ENCODE measurements at places on chromosomes 12 and 14.

- DNase-seq = no peak
- no peaks in the 10 kb centered on the region for H3K27me3 ChIP-seq
- no peaks in the 10 kb centered on the region for H3K4me1 ChIP-seq
- no peak overlapping the region for H3K27ac ChIP-seq
- H3K36me3 ChIP-seq = no peaks in the 10 kb centered on the region
These were observed 403.3 kb downstream of the ETNK1 start for GRCh38 chr12:23028158-23028802.

- H3K27ac ChIP-seq = no peak overlapping the region
- no peak overlapping the region for H3K4me3 ChIP-seq
- no peaks in the 10 kb centered on the region for H3K4me1 ChIP-seq
These were observed 55.2 kb downstream of the FBXL14 start for GRCh38 chr12:1539135-1539534.

DNA sequence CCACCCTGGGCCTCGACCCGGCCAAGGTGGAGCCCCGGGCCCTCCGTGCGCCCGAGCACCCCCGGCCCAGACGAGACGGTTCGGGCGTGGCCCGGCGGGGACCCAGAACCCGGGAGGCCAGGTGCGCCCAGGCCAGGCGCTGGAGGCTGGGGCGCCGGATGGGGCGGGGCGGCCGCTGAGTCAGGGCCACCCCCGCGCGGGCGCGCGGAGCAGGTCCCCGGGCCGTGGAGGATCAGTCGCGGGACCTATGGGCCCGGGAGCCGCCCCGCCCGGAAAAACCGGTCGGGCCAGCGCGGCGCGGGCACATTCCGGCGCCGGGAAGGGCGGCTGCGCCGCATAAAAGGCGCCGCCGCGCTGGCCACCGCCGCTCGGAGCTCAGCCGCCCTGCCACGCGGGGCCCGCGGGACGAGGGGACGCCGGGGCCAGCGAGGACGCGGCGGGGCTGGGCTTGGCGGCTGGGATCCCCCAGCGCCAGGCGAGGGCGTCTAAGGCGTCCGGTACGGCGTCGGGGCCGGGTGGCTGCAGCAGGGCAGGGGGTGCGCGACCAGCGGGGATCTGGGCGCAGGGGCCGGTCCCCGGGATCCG is 21.5 kb upstream of the KIF26A start:
- H3K36me3 ChIP-seq = no peaks in the 10 kb centered on the region
- H3K27ac ChIP-seq = peak overlapping the region; percentile 73
- DNase-seq = peak; percentile 88
- peak overlapping the region; percentile 42 for H3K4me3 ChIP-seq

DNA sequence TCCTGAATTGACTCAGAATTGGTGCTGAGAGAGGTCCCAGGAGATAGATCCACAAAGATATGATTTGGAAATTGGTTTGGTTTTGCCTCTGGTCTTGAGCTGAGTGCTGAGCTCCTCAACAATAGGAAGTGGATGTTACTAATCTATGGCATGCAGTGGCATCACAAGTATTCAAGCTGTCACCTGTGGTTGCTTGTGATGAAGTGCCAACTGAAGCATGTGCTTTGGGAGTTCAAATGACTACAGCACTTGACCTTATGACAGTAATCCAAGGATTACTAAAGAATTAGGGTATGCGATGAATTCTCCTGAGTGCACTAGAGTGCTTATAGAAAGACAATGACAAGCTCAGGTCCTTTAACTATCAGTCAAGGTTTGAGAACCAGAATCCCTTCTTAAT is 406.2 kb downstream of the NOVA1 start:
- H3K4me3 ChIP-seq = no peak overlapping the region
- H3K27me3 ChIP-seq = no peaks in the 10 kb centered on the region
- no peak for DNase-seq
